Purkinje cell (primary cell): ENCODE measurements at places on chromosomes 12 and 14. TPM values are rescaled to one million over a fixed set of nuclear protein-coding genes. Genes with fewer than 3 reads are reported as not detected.

Gene DLST
- polyA plus RNA-seq, result 4.7 and 15.2 TPM in 2 replicates

Gene TSPAN19
- polyA plus RNA-seq, result 5.3 and 9.8 TPM in 2 replicates

Gene CARMIL3
- polyA plus RNA-seq, result 0.52 and 1.0 TPM in 2 replicates

Gene BEGAIN
- polyA plus RNA-seq, result 0.74 and 0.87 TPM in 2 replicates

Gene GDF3
- not detected in 2 replicates for polyA plus RNA-seq

Gene CDKL1
- polyA plus RNA-seq, result 1.8 and 2.6 TPM in 2 replicates

Gene FIGNL2
- polyA plus RNA-seq, result not detected in 2 replicates

Gene ORMDL2
- polyA plus RNA-seq, result 140 and 181 TPM in 2 replicates

Gene RNF212B
- polyA plus RNA-seq, result not detected in 2 replicates

Gene RTL1
- not detected in 2 replicates for polyA plus RNA-seq

Gene OR4E2
- polyA plus RNA-seq, result not detected in 2 replicates

Gene A2M
- polyA plus RNA-seq, result 11.0 and 11.1 TPM in 2 replicates

Gene SPSB2
- polyA plus RNA-seq, result 0.55 TPM in 1 of 2 replicates, not detected in the other

Gene TCL1B
- polyA plus RNA-seq, result not detected in 2 replicates

Gene MLEC
- polyA plus RNA-seq, result 68.9 and 84.1 TPM in 2 replicates

Gene GPR132
- polyA plus RNA-seq, result 0.20 and 0.22 TPM in 2 replicates

Gene ASCL1
- 1.0 and 1.8 TPM in 2 replicates for polyA plus RNA-seq

Gene GALNT9
- 0.14 and 7.9 TPM in 2 replicates for polyA plus RNA-seq

Gene RERGL
- 3.9 and 4.0 TPM in 2 replicates for polyA plus RNA-seq

Gene RND1
- polyA plus RNA-seq, result 1.6 and 3.0 TPM in 2 replicates

Gene VRTN
- polyA plus RNA-seq, result not detected in 2 replicates

Gene ERC1
- polyA plus RNA-seq, result 3.5 and 5.7 TPM in 2 replicates

Gene TPH2
- not detected in 2 replicates for polyA plus RNA-seq

Gene RECQL
- 18.5 and 21.6 TPM in 2 replicates for polyA plus RNA-seq

Gene FOXG1
- polyA plus RNA-seq, result 6.2 TPM in 1 of 2 replicates, not detected in the other

Gene DTX1
- 11.7 and 13.5 TPM in 2 replicates for polyA plus RNA-seq

Gene AICDA
- polyA plus RNA-seq, result not detected in 2 replicates

Gene HHIPL1
- 0.22 and 1.2 TPM in 2 replicates for polyA plus RNA-seq

Gene PLEKHD1
- polyA plus RNA-seq, result 46.0 and 58.9 TPM in 2 replicates

Gene TM7SF3
- 37.3 and 45.4 TPM in 2 replicates for polyA plus RNA-seq

Gene CLEC12A
- not detected in 2 replicates for polyA plus RNA-seq

Gene RDH12
- 17.1 and 21.6 TPM in 2 replicates for polyA plus RNA-seq

Gene LRRC43
- polyA plus RNA-seq, result 0.73 TPM in 1 of 2 replicates, not detected in the other

Gene APOF
- polyA plus RNA-seq, result 0.32 TPM in 1 of 2 replicates, not detected in the other

Gene CPM
- 0.19 TPM in 1 of 2 replicates, not detected in the other for polyA plus RNA-seq

Gene SPX
- polyA plus RNA-seq, result 1.6 TPM in 1 of 2 replicates, not detected in the other

Gene SIX6
- not detected in 2 replicates for polyA plus RNA-seq

Gene TAS2R43
- polyA plus RNA-seq, result not detected in 2 replicates

Gene SLC22A17
- 46.4 and 58.9 TPM in 2 replicates for polyA plus RNA-seq

Gene FAM181A
- polyA plus RNA-seq, result not detected in 2 replicates

Gene SVOP
- polyA plus RNA-seq, result 2.7 and 6.5 TPM in 2 replicates

Gene AQP2
- not detected in 2 replicates for polyA plus RNA-seq

Gene ZC3H14
- 45.2 and 53.3 TPM in 2 replicates for polyA plus RNA-seq

Gene MYF5
- polyA plus RNA-seq, result not detected in 2 replicates

Gene ACOT4
- 0.13 and 0.83 TPM in 2 replicates for polyA plus RNA-seq

Gene BDKRB2
- not detected in 2 replicates for polyA plus RNA-seq

Gene EML5
- polyA plus RNA-seq, result 0.43 and 1.4 TPM in 2 replicates

Gene SCYL2
- 19.1 and 27.0 TPM in 2 replicates for polyA plus RNA-seq

Gene KLRB1
- 0.23 TPM in 1 of 2 replicates, not detected in the other for polyA plus RNA-seq

Gene DIO3
- not detected in 2 replicates for polyA plus RNA-seq

Gene BICDL1
- polyA plus RNA-seq, result 4.7 and 5.6 TPM in 2 replicates

Gene RIPK3
- not detected in 2 replicates for polyA plus RNA-seq

Gene APOLD1
- polyA plus RNA-seq, result 1.4 and 2.1 TPM in 2 replicates

Gene FGD6
- polyA plus RNA-seq, result 1.1 and 2.8 TPM in 2 replicates

Gene NAV3
- polyA plus RNA-seq, result 5.9 and 10.9 TPM in 2 replicates

Gene GALNT8
- 76.3 and 79.6 TPM in 2 replicates for polyA plus RNA-seq

Gene SMIM41
- not detected in 2 replicates for polyA plus RNA-seq

Gene MYO1A
- polyA plus RNA-seq, result not detected in 2 replicates

Gene TMPRSS12
- 0.73 TPM in 1 of 2 replicates, not detected in the other for polyA plus RNA-seq
